ENCODE measurements at places on chromosomes 13 and 19.

GRCh38 chr13:20340759-20341171 is 108.6 kb upstream of the GJB6 start:
- no peak for DNase-seq

DNA sequence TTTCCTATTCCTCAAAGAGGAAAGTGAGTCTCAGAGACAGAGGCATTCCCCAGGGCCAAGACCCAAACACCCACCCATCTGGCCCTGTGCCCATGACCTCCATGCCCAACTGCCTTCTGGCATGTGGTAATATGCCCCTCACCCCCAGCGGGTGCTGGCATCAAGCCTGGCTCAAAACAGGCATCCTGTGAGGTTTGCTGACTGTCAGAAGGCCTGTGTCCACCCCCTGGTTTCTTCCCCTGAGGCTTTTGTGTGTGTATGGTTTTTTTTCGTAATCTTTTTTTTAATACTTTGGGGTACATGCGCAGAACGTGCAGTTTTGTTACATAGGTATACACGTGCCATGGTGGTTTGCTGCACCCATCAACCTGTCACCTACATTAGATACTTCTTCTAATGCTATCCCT is 7.6 kb upstream of the KANK2 start:
- no peak for DNase-seq

GRCh38 chr13:73201626-73202025 is 142.8 kb downstream of the KLF5 start:
- no peak for DNase-seq

DNA sequence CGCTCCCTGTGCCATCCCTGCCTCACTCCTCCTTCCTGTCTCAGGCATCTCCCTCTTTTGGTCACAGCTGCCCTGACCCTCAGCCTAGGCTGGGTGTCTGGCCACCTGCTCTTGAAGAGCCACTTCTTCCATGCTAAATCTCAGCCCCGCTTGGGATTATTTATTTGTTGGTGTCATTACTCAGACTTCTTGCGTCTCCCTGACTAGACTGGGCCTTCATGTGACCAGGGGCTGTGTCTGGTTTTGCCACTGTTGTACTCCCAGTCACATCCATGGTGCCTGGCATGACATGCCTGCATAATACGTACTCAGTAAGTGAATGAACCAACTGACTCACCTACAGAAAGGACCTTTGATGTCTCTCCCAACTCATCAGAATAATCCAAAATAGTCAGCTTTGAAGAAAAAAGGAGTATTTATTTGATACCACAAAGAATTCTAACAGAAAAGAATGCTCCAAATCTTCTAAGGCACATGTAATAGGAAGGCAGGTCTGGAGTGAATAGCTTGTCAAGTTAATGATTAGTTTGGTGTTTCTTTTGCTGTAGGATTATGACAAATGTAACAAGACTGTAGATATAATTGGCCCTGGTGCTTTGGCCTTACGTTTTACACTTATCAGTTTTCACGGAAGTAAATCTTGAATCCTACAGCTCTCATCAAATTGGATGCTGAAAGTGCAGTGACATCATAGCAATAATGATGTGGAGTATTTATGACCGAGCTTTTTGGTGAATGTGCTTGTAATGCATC is 84.0 kb downstream of the ALOX5AP start:
- DNase-seq, result no peak

- no peak for DNase-seq
Measured at GRCh38 chr13:73177916-73178565, 119.2 kb downstream of the KLF5 start.

- DNase-seq, result no peak
Measured at GRCh38 chr19:52086481-52086880, 9.1 kb downstream of the ZNF841 start.

DNA sequence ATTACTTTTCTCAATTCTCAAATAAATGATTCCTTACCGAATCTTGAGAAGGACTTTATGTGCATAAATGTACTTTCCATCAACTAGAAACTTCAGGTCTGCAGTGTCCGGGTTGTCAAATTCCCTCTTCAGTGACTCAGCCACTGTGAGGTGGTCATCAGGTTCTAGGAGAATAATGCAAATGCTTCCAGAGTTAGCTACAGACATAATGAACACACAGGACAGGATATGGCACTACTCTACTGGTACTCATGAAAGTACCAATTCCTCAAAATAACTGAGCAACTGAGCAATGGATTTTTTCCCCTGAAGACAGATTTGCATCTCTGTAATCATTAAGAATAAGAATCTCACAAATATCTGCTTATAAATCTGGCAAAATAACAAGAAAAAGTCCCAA is 31.2 kb downstream of the RCBTB2 start:
- DNase-seq, result no peak

DNA sequence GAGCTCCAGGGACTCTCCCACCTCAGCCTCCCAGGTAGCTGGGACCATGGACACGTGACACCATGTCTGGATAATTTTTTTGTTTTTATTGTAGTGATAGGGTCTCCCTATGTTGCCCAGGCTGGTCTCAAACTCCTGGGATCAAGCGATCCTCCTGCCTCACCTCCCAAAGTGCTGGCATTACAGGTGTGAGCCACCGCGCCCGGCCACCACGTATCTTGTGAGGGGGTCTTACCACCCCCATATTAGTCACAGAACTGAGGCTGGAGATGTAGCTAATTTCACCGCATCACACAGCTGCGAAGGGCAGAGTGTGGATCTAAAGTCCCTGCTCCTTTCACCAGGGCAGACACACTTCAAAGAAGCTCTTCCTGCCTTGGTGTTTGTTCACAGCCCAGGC is 211.8 kb upstream of the SOX1 start:
- DNase-seq, result no peak

- no peak for DNase-seq
Measured at GRCh38 chr13:106373989-106374572, 161.4 kb downstream of the EFNB2 start.

- no peak for DNase-seq
Measured at GRCh38 chr13:45179428-45179827, 21.4 kb downstream of the KCTD4 start.

GRCh38 chr19:16899566-16900075 is 10.8 kb downstream of the F2RL3 start:
- DNase-seq, result no peak

DNA sequence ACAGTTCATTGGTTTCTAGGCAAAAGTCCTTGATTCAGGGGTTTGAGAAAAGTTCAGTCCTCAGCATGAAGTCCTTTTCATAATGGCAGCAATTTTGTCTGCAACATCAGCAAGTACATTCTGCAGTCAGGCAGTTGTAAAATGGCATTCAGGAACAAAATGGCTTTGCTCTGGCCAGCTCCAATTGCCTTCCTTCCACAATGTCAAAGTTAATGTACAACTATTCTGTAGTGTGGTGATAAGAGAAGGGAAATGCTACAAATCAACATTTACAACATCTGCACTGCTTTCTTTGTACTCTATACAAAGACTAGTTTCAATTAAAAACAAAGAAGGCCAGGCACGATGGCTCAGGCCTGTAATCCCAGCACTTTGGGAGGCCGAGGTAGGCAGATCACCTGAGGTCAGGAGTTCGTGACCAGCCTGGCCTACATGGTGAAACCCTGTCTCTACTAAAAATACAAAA is 1.8 kb upstream of the NEK3 start:
- no peak for DNase-seq

- no peak for DNase-seq
Measured at GRCh38 chr13:52695856-52696255, 43.2 kb downstream of the SUGT1 start.

Data from left renal pelvis (tissue), 4 donors.